Astrocyte (in vitro differentiated cells and primary cell): ENCODE measurements at places on chromosomes 6 and 20. TPM values are rescaled to one million over a fixed set of nuclear protein-coding genes. Genes with fewer than 3 reads are reported as not detected.

DNA sequence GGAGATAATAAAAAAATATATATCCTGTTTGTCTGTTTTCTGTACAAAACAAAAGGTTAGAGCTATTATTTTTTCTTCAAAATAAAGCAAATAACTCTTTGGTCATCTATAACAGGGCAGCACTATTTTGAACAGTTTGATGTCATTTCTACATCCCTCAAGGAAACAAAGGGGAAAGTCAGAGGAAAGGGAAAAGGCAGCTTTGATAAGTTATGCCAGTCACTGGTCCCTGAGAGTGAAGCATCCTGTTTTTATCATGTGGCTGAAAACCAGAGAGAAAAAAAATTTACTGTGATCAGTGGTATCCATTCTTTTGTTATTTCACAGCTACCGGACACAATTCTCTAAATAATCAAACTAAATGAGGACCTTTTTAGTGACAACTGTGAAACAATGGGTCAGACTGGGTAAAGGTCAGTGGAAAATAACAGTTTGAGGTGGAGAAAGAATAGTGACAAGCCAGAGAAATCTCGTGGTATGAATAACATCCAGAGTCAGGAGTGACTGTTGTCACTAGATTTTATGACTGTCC, 356.0 kb downstream of the HDGFL1 start:
- DNase-seq, result no peak
- no peak overlapping the region for H3K4me3 ChIP-seq
- H3K4me1 ChIP-seq, result no peaks in the 10 kb centered on the region
- H3K27ac ChIP-seq, result no peak overlapping the region

GRCh38 chr6:106692819-106693208, 63.4 kb downstream of the QRSL1 start:
- H3K4me1 ChIP-seq, result peaks cover 11% of the 10 kb centered on the region
- peaks cover 2% of the 10 kb centered on the region for H3K27me3 ChIP-seq
- no peak overlapping the region for H3K27ac ChIP-seq
- DNase-seq, result no peak
- H3K36me3 ChIP-seq, result no peaks in the 10 kb centered on the region
- no peak overlapping the region for H3K4me3 ChIP-seq

- no peak overlapping the region for H3K4me3 ChIP-seq
- peaks cover 11% of the 10 kb centered on the region for H3K36me3 ChIP-seq
These were observed 11.2 kb downstream of the NT5DC1 start for GRCh38 chr6:116111552-116112528.

Gene CENPW
- 16.0 and 16.1 TPM in 2 replicates for total RNA-seq

Gene TRIM31
- not detected in 2 replicates for total RNA-seq
